Kidney tubule cell (primary cell): ENCODE measurements at places on chromosomes 7 and 10.
A peak's percentile ranks its signal among the peaks of the same experiment; 100 is the strongest.

DNA sequence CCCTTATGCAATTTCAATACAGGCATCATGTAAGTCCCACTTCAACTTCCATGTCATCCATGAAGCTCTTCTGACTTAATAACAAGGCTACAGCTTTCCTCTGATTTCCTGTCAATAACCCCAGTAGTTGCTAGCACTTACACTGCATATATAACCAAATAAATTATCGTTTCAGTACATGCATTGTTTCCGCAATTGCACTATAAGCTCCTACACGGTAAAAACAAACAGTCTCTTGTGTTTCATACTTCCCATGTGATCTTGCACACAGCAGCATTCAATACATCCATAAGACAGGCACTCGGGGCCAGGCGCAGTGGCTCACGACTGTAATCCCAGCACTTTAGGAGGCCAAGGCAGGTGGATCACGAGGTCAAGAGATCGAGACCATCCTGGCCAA lies 41.4 kb downstream of the FBXW4 start:
- no peak for DNase-seq

DNA sequence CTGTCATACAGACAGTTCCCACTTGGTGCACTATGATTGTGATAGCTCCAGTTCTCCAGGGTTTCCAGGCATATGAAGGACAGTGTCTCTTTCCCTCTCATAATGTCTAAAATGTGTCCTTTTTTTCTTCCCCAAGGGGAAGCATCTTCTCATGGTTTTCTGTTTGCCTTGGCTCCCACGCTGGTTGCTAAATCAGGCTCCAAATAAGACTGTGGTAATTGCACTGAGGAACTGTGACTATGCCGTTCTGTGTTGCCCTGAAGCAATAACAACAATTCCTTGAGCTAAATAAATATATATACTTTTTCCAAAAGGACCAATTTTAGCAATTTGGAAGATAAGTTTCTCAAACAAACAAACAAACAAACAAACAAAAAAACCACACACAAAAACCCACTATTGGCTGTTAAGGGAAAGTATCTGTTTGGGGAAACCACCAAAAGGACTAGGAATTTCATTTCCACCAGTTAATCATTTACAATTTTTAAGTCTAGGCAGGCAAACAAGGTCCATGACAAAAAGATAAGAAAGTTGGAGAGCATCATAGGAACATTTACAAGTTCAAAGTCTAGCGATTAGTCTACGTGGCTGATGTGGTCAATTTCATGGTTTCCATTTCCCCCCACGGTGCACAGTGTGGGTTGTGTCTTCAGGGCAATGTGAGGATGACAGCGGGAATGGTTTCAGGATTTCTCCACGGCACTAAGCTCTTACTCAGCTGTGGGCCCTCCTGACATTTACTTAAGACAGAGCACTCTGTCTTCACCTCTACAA lies 62.4 kb downstream of the THNSL1 start:
- DNase-seq, result peak; percentile 9

DNA sequence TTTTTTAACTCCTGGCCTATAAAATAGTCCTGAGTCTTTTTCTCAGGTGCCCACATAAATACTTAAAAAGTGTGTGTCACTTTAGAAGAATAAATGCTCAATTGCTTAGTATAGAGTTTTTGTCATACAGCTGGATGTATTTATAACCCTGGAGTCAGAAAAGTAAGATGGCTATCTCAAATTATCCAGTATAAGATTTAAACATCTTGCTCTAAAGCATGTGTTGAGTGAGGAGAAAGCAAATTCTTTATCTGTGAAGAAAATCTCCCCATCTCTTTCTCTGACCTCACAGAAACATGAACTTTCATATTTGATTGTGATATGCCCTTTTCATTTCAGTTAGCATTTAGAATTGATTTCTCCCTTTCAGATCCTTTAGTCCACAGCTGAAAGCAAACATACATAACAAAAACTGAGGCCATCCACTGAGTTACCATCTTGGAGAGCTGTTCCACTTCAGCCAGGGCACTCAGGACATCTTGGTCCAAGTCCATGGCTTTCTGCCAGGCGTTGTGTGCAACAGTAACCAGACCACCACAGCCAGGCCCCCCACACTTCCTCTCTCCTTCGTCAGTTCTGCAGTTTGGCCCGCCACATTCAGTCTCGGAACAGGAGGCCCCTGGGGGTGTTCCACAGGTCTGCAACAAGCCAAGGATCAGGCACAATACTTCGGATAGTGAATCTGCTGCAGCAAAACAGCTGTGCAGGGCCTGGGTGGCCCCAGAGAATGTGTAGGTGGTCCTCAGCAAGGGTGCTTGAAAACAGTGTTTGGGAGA lies 40.9 kb downstream of the DLD start:
- no peak for DNase-seq

DNA sequence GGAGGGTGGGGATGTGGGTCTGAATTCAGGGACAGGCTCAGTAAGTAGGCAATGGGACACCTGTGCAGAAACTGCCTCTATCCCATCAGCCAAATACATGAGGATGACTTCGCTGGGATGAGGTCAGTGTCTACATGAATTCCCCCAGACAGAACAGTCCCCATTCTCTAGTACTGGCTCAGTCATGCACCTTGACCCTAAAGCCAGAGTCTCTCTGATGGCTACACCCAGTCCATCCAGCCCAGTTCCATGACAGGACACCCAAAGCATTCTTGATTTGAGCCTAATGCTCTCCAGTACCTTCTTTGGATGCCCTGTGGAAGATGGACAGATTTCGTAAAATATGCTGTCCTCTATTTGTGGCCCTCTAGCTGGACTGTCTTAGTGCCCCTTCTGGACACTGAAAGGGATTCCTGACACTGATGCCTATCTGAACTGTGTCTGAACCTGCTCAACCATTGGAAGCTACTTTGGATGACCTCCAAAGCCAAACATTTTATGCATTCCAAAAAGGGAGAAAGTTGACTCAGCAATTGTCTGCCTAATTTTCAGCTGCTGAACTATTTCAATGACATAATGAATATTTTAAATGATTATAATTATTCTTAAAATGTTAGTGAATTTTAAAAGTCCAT lies 14.6 kb downstream of the SFRP4 start:
- peak; percentile 74 for DNase-seq

DNA sequence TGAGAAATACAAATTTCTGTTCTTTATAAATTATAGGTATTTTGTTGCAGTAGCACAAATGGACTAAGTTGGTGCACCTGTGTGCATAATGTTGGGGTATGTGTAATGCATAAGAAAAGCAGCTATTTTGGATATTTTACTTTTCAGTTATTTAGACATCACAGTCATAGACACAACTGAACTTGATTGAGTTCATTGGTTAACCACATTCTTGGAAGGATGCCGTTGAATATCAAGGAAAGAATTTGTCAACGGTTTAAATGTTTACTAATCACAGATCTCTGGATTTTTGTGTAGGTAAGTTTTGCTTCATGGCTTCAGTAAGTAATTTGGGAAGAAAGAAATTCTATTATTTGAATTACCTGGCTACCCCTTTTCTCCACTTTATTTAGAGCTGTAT lies 4.1 kb downstream of the OTUD1 start:
- peak; percentile 59 for DNase-seq

DNA sequence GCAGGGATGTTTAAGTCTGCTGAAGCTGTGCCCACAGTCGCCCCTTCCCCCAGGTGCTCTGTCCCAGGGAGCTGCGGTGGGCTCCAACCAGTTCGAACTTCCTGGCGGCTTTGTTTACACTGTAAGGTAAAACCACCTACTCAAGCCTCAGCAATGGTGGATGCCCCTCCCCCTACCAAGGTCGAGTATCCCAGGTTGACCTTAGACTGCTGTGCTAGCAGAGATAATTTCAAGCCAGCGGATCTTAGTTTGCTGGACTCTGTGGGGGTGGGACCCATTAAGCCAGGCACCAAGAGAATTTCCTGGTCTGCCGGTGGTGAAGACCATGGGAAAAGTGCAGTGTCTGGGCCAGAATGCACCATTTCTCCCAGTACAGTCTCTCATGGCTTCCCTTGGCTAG lies 56.0 kb downstream of the CCDC7 start:
- no peak for DNase-seq

DNA sequence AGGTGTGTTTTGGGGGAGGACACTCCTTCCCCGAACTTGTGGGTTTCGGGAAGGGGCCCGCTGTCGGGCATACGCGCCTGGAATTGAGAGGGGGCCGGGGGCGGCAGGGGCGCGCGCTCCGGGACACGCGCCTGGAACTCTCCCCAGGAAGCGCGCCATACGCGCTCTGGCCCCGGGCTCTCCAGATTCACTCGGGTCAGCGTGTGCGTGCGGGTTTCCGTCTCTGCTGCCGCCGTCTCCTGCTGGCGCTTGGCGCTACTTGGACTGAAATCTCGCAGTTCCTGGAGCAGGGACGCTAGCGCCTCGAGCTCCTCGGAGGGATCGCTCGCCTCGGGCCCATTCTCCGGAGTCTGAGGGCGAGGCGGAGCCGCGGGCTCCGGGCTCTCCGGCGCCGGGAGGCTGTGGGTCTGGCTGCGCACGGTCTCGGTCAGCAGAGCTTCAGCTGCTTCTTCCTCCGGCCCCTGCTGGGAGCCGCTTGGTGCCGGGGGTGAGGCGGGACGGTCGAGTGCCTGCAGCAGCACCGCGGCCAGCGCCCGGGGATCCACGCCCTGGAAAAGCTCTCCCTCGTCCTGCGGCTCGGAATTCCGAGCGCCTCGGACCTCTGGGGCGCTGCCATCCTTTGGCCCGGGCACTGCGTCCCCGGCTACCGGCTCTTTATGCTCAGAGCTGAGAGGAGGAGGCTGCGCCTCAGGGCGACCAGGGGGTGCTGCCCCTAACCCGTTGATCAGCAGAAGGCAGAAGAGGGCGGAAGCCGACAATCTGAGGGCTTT lies 1.1 kb downstream of the VGF start:
- peak; percentile 76 for DNase-seq

GRCh38 chr10:87092861-87093631 lies 1.6 kb downstream of the GLUD1 start:
- peak; percentile 70 for DNase-seq

DNA sequence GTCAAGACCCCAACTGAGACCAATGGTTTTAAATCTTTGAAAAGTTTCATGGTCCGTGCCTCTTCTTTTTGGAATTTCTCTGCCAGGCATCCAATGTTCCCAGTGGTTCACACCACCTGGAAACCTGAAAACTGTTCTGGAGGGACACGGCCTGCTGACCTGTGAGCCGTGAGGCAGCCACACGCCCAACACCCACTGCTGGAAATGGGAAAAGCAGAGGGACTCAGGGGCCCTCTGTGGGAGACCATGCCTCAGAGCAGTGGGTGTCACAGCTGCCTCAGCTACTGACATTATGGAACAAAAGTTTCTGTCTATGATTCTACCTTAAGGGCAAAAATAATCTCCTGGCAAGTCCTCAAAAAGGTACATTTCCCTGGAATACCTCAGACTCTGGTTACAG lies 70.4 kb upstream of the VIPR2 start:
- DNase-seq, result no peak

DNA sequence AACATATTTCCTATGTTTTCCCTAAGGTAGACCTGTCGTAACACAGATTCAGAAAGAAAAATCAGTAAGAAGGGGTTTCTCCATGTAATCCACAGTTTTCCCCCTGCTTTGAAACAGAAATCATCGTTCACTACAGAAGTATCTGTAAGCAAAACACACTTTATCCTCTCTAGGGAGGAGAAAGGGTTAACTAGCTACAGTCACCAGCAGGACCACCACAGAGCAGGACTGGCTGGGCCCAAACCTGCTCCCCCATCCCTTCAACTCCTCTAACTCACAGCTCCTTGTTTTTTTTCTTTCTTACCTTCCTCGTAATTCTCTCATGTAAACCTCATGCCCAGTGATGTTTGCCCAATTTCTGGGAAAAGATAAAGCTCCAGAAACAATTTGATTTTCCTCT lies 167.7 kb downstream of the RAPGEF5 start:
- no peak for DNase-seq

DNA sequence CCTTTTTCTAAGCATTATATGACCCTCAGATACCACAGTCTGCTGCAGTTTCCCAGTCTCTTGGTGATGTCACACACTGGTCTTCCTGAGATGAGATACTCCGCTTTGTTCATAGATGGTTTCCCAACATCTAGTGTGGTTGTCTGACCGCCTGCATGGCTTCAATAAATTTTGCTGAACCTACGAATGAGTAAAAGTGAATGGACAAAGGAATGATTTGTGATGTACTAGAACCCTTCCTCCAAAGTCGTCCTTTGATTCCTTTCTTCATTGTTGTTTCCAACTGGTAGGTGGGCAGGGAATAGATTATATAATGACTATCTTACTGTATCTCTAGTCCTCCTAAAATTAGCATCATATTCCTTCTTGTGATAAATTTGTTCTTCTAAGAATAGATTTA lies 82.5 kb downstream of the SLC35B4 start:
- DNase-seq, result no peak

GRCh38 chr10:93386631-93387369 lies 95.3 kb downstream of the MYOF start:
- DNase-seq, result no peak
